ENCODE measurements at places on chromosomes 5 and 9.

- DNase-seq = no peak
Measured at GRCh38 chr5:77637998-77638762, at the start of gene OTP. OTP (minus strand) TSS chr5:77638713; CDS start chr5:77638549, 164 bp downstream.

GRCh38 chr9:78707080-78707479 is 410.2 kb downstream of the PSAT1 start:
- no peak for DNase-seq

GRCh38 chr5:116009806-116010205 is 22.5 kb upstream of the ARL14EPL start:
- DNase-seq = no peak

DNA sequence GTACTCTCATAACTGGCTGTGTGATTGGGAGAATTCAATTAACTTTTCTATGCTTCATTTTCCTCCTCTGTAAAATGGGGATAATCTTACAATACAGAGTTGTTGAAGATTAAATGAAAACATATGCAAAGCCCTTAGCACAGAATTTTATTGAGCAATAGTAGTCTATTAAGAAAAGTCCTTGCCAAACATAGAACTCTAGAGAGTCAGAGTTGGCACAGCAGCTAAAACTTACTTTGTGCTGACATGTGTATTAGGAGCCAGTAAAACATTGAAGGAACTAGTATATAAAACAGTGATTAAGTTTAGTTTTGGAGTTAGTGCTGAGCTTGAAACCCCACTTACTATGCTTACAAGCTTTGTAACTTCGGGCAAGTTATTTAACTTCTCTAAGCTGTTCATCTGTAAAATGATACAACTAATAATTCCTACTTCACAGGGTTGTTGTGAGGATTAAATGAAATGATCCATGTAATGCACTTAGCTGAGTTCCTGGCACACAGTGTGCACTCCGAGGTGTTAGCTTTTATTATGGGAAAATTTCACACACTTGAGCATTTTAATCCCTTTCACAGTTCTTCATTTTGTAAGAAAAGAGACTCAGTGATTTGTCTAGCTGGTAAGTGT is 20.0 kb upstream of the GRIN3A start:
- no peak for DNase-seq

DNA sequence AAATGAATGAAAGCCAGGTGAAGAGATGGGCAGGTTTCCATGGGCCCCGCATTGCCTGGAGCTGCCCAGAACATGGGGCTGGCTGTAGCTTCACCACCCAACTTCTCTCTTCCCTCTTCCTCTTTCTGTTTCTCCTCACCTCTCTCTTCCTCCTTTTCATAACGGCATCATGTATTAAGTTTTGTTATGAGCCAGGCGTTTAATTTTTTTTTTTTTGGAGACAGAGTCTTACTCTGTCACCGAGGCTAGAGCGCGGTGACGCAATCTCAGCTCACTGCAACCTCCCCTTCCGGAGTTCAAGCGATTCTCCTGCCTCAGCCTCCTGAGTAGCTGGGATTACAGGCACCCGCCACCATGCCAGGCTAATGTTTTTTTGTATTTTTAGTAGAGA is 13.0 kb upstream of the SPINK4 start:
- DNase-seq = no peak

DNA sequence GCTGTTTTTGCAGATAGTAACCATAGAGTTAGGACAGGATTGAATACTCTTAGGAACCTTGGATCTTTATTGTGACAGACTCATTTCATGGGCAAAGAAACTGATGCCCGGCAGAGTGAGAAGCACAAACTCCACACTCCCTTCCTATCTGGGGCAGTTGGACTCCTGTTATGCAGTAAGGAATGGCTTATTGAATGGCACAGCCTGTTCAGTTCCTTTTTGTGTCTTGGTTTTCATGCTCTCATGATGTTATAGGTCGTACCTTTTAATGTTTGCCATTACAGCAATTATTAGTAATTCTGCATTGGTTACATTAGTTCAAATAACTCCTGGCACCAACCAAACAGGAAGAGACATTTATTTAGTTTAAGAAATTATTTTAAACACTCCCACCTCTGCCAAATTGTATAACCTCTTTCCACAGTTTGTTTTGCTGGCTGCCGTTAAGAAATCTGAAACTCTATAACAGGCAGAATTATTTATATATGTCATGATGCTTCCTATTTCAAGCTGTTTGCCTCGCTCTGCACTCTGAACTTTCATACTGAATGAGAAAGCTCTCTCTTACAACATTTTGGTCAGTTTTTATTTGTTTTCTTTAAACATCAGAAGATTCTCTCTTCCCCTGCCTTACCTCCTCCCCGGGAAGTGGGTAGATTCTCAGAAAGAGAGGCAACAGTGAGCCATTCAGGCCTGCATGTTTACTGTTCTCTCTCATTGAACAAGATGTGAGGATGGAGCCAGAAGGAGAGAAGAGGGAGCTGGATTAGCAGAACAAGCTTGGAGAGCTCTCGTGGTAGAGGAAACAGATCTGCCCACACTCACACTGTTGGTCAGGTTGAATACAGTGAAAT is 144.4 kb downstream of the ARHGEF28 start:
- DNase-seq = no peak

- no peak for DNase-seq
Measured at GRCh38 chr9:2478421-2478820, 143.2 kb upstream of the VLDLR start.

- no peak for DNase-seq
Measured at GRCh38 chr5:154419236-154419635, 26.6 kb upstream of the SAP30L start.

- DNase-seq = no peak
Measured at GRCh38 chr5:38518341-38518740, 38.1 kb downstream of the LIFR start.

- no peak for DNase-seq
Measured at GRCh38 chr9:88435336-88435735, 47.1 kb downstream of the SPIN1 start.

GRCh38 chr5:177390363-177391300 is 6.4 kb downstream of the SLC34A1 start:
- peak; percentile 82 for DNase-seq

GRCh38 chr5:150781706-150782614 is 3.4 kb downstream of the SMIM3 start:
- DNase-seq = no peak

DNA sequence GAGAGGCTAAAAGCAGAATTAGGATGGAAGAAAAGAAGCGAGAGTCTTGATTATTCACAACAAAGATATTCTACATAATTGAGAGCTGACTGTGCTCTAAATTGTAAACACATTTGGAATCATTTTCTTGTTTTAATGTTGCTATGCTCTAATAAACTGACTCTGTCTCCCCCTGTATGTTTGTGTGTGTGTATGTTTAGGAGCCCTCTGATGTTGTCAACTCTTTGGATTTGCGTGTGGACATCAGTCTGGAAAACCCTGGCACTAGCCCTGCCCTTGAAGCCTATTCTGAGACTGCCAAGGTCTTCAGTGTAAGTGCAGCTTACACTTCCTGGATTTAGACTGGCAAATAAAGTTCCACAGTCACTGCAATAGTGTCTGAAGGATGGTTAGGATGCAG is 37.8 kb downstream of the MOCS2 start:
- DNase-seq = no peak

- no peak for DNase-seq
Measured at GRCh38 chr5:130871346-130872086, 293.5 kb downstream of the HINT1 start.

GRCh38 chr5:149489605-149490037 is 61.6 kb downstream of the CSNK1A1 start:
- DNase-seq = no peak

GRCh38 chr5:77906806-77907205 is 130.7 kb upstream of the TBCA start:
- DNase-seq = no peak

GRCh38 chr9:12666813-12667212 is 26.4 kb upstream of the TYRP1 start:
- no peak for DNase-seq

DNA sequence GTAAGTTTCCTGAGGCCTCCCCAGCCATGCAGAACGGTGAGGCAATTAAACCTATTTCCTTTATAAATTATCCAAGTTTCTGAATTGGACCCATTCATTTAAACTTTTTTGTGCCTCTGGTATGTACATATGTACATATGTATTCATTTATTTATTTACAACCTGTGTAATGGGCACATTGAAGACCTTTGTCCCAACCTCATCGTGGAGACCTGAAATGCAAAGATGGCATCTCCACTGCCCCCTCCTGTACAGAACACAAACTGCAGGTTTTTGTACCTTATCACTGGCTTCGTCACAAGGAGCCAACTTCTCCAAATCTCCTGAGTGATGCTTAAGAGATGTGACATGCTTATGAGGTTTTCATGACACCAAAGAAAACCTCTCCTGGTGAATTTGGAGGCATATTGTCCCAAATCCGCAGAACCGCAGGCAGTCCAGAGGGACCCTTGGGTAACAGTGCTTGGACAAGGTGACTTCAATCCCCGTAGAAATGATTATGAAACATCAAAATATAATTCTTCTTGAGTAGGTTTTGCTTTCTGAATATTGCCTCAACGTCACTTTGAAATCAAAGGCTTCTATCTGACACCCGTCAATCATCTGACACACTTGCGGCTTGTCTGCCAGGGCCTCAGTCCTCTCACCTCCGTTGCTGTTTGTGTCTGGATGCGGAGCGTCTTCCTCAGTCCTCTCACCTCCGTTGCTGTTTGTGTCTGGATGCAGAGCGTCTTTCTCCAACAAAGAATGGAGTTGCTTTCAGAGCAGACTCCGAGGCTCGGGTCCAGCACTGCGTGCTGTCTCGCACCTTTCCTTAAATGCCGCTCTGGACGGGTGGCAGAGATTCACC is 135.0 kb upstream of the IRX4 start:
- DNase-seq = no peak

DNA sequence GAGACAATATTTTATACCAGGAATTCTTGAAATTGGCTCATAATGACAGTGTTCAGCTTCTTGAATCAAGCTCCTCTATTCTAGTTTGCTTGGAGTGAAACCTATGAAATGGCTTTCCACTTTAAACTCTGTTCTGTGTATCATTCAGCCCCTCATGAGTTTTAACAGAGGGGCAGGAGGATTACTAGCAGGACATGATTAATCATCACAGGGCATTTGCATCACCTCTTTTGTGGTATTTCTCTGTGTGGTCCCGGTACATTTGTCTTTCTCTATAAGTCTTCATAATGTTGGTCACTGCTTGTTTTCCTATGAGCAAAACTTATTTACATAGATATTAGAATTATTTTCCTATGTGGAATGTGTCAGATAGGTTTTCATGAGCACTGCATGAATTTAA is 21.2 kb downstream of the CAST start:
- DNase-seq = no peak

- DNase-seq = peak; percentile 68
Measured at GRCh38 chr9:4306066-4306776, 6.4 kb upstream of the GLIS3 start.

DNA sequence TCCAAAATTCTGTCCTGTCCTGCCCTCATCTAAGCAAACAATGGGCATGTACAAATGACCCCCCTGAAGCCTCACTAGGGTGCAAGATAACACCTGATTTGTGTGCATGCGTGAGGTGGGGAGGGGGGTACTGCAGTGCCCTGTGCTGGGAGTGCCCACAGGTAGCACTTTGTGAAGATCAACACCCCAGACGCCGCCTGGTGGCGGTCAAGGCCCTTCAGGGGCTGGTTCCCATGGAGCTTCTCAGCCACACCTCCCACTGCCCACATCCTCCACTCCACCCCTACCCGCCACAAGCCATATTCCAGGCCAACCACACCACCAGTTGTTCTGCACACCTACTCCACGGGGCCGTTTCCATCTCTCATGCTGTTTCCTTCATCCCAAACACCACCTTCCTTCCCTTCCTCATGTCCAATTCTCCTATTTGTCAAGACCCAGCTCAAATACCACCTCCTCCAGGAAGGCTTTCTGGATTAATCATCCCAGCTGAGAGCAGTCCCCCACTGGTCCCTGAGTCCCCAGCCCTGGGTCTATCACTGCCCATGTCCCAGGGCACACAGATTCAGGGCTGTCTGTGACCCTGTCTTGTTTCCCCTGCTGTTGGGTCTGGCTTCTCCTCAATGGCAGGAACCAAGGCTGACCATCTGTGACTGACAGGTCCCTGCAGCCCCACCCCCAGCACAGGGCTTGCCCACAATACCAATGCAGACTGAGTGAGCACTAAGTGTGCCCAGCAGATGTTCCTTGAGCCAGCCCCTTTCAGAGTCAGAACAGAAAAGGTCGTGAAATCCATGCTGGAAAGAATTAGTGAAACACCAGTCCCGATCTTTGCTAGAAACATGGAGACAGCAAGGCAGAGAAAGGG is 178.4 kb downstream of the PAX5 start:
- DNase-seq = peak; percentile 20

- peak; percentile 59 for DNase-seq
Measured at GRCh38 chr5:132055808-132056609, 4.4 kb upstream of the IL3 start.

- DNase-seq = no peak
Measured at GRCh38 chr9:18233311-18233710, 240.6 kb upstream of the ADAMTSL1 start.

DNA sequence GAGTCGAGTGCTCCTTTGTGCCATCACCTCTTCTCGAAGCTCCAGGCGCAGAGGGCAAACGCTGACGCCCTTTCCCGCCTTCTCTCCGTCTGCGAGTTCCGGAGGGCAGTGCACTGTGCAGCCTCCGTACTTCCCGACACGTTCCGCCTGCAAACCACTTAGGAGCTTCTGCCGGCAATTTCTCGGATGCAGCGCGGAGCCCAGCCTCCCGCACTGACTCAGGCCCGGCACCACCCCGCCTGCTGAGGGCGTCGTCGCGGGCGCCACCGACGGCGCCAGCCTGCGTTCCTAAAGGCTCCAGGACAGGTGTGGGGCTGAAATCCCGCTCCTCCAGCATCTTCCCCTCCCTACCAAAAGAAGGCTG is 9.3 kb upstream of the TRIM36 start:
- no peak for DNase-seq

- DNase-seq = no peak
Measured at GRCh38 chr5:34978681-34979080, 49.3 kb downstream of the DNAJC21 start.

GRCh38 chr9:33843312-33843961 is 26.5 kb downstream of the UBE2R2 start:
- DNase-seq = no peak

DNA sequence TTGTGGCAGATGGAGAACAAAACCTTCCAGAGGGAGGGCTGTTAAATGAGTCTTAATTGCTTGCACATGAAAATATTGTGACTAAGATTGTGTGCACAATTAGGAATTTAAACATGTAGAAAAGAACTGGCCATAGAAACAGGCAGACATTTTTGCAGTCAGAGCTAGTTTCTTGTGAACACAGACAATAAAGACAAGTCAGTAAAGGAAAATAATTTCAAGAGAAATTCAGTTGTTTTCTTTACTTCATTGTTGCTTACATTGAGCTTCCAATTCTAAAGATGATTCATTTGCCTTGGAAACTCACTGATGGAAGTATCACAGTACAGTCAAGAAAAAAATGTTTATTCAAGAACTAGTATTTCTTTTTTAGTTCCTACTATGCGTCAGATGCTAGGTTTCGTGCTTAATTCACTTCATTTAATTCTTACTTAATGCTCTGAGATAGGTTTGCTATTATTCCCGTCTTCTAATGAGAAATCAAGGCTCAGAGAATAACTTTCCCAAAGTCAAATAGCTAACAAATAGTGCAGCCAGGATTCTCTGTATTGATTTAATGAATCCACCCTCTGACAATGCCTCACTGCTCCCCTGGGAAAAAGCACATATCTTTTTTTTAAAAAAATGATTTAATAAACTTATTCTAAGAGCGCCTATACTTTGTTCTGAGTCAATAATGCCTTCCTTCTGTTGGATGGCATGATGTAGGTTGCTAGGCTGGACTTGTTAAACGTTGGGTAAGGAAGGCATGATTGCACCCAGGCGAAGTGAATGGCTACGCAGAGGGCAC is 581.4 kb downstream of the RAB3C start:
- DNase-seq = no peak

GRCh38 chr5:123422433-123423277 is 548 bp downstream of the CEP120 start:
- peak; percentile 27 for DNase-seq

All from T-helper 2 cell treated with Interferon-gamma antibody and Interleukin-4, amounts not matched to agents 5 μg/mL and 100 μg/mL, for 36 hours (primary cell).